ENCODE measurements at places on chromosomes 11 and 22.

DNA sequence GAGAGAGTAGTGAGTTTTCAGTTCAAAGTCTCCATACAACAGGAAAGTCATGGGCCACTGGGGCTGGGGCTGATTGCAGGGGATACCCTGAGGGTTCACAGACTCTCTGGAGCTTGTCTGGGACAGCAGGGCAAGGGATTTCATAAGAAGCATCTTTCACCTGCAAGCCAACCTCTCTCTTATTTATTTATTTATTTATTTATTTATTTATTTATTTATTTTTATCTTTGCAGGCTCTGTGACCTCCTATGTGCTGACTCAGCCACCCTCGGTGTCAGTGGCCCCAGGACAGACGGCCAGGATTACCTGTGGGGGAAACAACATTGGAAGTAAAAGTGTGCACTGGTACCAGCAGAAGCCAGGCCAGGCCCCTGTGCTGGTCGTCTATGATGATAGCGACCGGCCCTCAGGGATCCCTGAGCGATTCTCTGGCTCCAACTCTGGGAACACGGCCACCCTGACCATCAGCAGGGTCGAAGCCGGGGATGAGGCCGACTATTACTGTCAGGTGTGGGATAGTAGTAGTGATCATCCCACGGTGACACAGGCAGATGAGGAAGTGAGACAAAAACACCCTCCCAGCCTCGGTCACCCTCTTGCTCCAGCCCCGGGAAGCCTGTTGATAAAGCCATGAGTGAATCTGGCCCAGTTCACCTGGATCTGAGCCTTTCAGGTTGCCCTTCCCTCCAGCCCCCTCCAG lies 68.4 kb downstream of the GGTLC2 start:
- DNase-seq, result no peak

GRCh38 chr11:94653561-94653960 lies 86.4 kb downstream of the PIWIL4 start:
- DNase-seq, result no peak

DNA sequence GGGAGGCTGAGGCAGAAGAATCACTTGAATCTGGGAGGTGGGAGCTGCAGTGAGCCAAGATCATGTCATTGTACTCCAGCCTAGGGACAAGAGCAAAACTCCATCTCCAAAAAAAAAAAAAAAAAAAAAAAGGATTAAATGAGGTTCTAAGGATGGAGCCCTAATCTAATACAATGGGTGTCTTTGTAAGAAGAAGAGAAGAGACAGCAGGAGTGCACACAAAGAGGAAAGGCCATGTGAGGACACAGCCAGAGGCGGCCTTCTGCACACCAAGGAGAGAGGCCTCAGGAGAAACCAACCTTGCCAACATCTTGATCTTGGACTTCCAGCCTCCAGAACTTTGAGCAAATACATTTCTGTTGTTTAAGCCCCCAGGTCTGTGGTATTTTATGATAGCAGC lies 66.6 kb upstream of the CECR2 start:
- no peak for DNase-seq

DNA sequence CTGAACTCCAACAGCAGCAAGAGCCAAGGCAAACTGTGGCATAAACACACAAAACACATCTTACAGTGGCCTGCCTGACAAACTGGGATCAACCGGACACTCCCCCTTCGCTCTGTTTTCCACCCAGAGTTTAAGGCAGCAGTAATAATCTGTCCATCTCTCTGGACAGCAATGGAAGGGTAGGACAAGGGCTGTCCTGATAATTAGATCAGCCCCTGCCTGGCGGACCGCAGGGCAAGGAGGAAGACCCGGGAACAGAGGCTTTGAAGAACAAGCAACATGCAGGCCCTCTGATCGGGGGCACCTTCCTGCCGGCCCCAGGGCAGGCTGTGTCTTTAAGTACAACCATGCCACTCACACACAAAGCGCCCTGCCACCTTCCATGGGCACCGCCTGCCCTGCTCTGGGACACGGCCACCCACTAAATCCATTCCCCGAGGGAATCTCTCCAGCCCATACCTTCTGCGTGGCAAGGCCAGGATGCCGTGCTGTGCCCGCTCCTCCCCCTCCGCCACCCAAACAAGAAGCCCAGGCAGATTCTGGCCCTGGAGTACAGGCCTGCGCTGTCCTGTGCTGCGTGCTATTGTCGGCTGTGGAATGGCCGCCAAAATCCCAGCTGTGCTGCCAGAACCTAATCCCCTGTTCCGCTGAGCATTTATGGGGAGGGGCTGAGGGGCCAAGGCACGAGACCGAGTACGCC lies 38.8 kb downstream of the NUMA1 start:
- peak; percentile 41 for DNase-seq

DNA sequence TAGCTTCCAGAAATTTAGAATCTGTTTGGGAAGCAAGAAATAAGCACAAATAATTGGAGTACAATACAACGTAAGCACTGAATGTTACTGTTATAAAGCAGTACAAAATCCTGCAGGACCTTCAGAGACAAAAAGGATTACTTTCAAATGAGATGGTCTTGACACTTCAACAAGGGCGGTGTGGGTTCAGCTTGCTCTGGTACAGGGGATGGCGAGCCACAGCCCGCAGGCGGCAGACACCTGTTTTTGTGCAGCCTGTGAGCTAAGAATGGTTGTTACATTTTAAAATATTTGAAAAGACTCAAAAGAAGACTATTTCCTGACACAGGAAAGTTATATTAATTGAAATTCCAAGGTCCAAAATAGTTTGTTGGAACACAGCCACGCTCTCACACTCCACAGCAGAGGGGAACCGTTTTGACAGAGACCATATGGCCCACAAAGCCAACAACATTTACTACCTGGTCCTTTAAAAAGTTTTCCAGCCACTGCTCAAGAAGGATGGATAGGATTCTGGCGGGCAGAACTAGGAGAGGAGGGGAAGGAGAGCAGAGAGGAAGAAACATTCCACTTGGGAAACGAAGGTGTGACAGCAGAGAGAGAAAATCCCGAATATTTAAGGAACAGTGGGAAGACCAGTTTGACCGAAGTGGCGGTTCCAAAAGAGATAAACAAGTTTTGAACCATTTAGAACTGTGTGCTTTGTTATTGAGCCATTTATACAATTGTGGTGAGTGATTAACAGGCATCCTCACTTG lies 6.3 kb downstream of the PRDM10 start:
- no peak for DNase-seq

DNA sequence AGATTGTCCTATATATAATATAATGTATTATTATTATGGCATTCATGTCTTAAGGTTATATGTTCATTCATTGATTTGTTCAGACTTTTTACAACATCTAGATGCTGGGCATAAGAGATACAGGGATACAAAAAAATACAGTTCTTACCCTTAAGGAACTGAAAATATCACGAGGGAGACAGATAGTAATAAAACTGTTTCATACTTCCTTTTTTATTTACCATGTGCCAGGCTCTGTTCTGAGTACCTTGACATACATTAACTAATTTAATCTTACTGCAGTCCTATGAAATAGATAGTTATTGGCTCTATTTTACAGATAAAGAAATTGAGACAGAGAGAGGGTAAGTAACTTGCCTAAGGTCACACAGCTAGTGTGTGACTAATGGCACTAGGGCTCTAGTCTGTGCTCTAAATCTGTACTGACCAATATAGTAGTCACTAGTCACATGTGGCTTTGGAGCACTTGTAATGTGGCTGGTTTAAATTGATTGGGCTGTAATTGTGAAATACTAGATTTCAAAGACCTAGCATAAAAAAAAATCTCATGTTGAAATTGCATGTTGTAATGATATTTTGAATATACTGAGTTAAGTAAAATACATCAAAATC lies 21.3 kb downstream of the TRIM44 start:
- no peak for DNase-seq

GRCh38 chr11:71241721-71242259 lies 10.6 kb downstream of the SHANK2 start:
- DNase-seq, result no peak

DNA sequence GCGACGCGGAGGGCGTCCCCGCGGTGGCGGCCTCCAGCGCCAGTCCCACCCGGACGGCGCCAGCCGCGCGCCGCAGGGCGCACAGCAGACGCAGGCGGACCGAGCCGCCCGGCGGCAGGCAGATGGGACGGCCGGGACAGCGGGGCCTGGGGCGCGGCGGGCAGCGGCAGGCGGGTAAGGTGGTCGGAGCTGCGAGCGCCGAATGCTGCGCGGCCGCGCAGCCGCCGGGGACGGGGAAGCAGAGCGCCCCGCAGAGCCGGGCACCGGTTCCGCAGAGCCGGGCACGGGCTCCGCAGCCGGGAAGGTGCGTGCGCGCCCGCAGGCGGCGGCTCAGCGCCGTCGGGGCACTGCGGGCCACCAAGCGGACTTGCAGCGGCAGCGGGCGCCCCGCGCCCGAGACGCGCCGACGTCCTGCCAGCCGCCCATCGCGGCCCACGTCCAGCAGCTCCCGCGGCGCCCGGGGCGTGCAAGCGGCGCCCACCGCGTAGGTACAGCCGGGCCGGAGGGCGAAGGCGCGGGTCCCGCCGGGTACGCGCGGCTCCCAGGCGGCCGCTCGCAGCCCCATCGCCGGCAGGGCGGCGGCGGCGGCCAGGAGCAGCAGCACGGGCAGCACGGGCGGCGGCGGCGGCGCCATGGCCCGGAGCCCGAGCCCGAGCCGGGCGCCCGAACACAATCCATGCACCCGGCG lies 739 bp downstream of the CELSR1 start:
- no peak for DNase-seq

GRCh38 chr11:69899957-69900821 lies 81.0 kb upstream of the FGF3 start:
- no peak for DNase-seq

GRCh38 chr22:37409031-37409430 lies 18.2 kb downstream of the ELFN2 start:
- DNase-seq, result no peak

GRCh38 chr11:20249378-20249777 lies 89.1 kb upstream of the DBX1 start:
- no peak for DNase-seq

GRCh38 chr11:16338393-16338792 lies 18.0 kb downstream of the SOX6 start:
- no peak for DNase-seq

DNA sequence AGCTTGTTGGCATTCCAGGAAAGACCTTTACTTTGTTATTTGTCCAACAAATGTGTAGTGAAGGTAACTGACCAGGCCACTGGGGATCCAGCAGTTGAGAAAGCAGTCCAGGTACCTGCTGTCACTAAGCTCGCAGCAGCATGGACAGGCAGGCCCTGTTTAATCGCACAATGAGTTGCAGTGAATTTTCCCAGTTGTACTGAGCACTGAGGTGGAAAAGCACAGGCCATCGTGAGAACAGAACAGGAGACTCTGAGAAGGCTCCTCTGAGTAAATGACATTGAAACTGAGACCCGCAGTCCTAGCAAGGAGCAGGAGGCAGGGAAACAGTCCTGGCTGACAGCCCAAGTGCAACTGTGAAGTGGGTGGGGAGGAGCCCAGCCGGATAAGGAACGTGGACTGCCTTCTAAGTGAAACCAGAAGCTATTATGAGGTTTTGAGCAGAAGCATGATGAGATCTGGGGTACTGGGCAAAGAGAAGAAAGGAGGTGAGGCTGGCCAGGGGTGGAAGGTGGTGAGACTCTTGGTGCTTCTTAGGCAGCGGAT lies 39.8 kb upstream of the CDON start:
- DNase-seq, result no peak

DNA sequence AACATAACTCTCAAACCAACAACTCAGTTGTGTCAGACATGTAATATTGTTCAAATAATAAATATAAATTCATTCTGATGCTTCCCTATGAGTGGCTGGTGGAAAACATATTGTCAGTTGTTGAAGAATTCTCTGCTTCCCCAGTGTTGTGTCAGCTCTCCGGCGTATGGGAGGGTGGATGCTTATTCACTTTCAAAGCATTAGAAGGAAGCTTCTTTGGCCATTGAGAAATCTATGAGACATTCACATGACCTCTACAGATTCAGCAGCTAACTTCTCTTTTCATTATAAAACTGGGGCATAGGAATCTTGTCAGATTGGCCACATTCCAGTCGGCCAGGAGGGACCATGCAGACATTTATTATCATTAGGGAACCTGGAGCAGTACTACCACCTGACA lies 2.9 kb downstream of the OR51V1 start:
- no peak for DNase-seq

DNA sequence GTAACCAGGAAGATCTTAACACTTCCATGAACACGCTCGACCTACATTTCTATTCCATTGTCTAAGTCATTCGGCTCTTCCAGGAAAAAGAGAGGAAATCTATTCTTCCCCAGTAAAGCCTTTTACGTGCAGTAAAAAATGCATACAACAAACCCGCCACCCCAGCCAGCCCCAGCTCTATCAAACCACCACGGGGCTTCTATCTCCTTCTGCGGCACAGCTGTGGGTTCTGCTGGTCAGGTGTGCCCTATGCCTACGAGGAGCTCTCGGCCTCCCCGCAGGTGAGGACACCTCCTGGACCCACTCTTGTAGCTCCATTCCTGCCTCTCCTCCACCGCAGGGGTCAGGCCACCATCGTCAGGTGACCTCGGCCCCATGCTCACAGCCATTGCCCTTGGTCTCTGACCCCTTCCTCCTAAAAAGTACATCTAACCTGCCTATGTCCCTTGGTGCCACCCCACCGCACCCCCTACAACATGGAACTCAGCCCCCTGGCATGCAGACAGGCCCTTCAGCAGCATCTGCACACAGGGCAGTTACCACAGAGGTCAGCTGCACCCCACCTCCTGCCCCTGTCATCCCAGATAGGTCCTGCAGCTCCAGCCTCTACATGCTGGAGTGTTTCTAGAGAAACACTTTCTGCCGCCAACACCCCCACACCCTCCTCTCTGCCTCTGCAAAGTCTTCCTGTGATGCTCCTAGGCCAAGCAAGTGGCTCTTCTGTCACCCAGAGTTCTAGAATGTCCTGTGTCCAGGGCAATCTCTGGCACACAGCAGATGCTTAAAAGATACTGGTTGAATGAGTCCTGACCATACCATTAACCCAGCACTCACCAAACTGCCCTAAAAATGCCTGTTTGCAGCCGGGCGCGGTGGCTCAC lies 3.1 kb downstream of the DEAF1 start:
- DNase-seq, result no peak

- no peak for DNase-seq
Measured at GRCh38 chr22:41296826-41297667, 4.3 kb upstream of the ZC3H7B start.

DNA sequence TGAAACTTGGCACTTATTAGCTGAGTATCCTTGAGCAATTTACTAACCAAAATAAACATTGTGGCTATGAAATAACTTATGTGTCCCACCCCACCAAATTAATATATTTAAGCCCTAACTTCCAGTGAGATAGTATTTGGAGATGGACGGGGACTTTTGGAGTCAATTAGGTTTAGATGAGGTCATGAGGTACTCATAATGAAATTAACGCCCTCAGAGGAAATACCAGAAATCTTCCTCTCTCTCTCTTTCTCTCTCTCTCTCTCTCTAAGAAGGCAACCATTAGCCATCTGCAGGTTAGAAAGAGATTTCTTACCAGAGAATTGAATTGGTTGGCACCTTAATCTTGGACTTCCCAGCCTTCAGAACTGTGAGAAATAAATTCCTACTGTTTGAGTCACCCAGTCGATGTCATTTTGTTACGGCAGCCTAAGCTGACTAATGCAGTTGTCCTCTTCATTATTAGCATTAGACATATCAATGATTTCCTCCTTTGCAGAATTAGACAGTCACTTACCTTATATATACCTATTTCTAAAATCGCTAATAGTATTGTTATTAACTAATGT lies 1284.0 kb downstream of the FAM181B start:
- DNase-seq, result no peak

- no peak for DNase-seq
Measured at GRCh38 chr11:132814410-132814809, 717.9 kb downstream of the OPCML start.

- DNase-seq, result no peak
Measured at GRCh38 chr11:77151804-77152509, 23.9 kb downstream of the MYO7A start.
